ENCODE measurements at places on chromosomes 2 and 18.

DNA sequence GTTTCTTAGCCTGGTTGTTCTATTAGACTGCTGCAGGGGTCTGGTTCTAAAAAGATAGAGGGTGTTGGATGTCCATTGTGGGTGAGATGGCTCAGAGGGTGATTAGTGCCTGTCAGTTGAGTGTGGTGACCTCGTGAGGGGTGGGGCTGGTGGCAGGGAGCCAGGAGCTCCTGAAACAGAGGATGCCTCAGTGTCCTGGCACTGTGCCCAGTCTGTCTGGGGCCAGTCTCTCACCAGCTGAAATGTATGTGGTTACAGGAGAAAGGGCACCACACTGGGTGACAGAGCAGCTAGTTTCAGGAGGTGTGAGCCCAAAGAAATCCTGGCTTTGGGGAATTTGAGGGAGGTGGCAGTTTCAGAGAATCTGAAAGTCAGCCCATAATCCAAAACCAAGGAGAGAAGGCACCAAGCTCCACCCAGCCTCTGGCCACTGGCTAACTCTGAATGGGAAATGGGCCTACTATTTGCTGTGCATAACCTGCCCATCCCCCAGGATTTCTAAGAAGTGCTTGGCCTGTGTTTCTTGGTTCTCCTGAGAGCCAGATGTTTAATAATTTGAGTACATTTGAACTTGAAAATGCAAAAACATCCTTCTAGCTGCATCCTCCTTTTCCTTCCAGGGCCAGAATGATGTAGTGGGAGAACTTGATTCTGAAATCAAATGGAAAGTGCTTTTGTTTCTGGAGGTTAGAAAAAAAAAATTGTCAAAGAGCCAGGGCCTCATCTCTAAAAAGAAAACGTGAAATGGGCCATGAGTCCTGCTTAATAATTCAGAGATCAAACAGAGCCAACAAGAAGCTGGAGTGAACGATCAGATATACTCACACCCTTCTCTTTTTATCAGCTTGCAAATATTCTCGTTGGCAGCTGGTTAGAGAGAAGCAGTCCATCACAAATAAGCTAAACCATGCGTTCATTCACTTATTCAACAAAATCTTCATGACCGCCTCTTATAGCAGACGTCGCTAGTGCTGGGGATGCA is 92.3 kb downstream of the B3GNT2 start:
- DNase-seq: no peak

DNA sequence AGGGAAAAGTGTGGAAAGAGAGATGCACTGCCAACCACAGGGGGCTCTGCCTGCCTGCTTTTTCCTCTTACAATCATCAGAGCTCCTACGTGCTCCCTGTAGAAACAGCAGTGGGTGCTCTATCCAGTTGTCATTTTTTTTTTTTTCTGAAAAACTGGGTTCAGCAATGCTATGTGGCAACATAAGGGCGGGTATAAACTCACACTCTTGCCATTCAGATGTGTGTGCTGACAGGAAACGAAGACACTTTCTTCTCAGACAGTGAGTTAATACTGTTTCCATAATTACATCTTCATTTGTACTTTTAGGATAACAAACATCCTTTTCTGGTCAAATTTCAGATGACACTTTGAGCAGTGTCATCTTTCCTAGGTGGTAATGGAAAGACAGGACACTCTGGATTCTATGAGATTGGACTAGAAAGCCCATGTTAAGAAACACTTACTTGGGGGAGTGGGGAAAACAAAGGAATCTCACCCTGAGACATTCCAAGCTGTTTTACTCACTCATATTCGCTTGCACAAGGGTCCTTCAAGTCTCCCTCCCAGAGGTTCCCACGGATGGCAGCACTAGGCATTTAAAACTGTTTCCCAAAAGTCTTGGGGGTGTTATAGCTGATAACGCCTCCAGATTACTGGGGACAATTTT is 41.3 kb downstream of the CCDC93 start:
- DNase-seq: no peak

DNA sequence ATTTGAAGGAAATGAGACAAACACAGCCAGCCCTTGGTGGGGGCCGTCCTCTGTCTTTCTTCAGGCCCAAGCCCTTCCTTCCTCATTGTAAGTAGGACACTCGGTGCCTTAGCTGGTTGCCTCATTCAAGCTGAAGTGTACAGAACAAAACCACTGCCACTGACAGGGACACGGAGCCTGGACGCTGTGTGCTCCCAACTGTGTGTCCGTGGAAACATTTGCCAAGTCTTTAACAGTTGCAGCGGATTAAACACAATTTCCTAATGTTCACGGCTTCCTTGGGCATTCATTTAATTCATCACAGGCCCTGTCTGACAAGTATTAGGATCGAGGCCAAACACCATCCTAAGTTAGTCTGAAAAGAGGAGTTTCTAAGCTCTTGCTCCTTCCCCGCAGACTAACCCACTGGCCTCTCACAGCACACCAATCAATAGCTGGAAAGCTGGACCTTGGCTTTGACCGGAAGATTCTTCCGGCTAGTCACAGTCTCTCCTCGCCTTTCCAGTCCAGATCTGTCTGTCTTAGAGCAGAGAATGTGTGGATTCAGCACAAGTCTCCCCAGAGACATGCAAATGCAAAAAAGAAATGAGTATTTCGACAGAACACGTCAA is 68.7 kb upstream of the ACSL3 start:
- no peak for DNase-seq

DNA sequence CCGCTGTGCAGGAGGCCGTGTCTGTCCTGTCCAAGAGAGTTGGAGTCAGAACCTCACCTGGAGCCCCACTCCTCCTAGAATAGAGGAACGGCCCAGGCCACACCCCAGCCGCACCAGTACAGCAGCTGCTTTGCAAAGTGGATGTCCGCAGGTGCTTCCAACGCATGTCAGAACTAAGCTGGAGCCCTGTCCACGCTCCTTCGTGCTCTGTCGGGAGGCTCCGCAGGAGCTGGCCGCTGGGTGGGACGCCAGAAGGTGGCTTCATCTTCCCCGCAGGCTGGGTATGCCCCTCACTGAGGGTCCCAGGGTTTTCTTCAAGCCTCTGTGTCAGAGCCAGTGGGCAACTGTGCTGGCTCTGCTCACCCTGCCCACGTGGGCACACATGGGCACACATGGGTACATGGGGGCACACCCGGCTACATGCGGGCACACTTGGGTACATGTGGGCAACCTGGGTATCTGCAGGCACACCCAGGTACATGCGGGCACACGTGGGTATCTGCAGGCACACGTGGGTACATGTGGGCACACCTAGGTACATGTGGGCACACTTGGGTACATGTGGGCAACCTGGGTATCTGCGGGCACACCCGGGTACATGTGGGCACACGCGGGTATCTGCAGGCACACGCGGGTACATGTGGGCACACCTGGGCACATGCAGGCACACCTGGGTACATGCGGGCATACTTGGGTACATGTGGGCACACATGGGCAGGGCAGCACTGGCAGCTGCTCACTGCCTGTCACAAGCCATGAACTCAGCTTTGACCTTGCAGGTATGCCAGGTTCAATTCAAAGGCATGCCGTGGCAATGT is 67.1 kb upstream of the CTDP1 start:
- DNase-seq: no peak

DNA sequence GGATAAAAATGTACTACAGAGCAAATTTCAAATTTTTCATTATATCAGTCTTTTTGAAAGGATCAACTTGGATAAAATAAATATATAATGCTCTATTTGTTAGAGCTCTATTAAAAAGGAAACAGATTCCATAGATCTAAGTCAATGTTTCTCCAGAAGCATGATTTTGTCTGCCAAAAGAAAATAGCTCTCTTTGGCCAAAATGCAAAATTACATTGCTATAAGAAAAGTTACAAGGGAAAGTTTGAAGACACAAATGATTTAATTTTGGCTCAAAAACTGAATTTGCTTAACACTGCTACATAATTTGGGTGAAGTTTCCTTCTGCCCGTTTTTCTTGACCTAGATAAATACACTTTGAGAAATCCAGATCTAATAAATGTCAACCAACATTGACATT is 15.7 kb downstream of the C2orf69 start:
- DNase-seq: no peak

GRCh38 chr2:140187086-140187485 is 1406.9 kb upstream of the NXPH2 start:
- DNase-seq: no peak

DNA sequence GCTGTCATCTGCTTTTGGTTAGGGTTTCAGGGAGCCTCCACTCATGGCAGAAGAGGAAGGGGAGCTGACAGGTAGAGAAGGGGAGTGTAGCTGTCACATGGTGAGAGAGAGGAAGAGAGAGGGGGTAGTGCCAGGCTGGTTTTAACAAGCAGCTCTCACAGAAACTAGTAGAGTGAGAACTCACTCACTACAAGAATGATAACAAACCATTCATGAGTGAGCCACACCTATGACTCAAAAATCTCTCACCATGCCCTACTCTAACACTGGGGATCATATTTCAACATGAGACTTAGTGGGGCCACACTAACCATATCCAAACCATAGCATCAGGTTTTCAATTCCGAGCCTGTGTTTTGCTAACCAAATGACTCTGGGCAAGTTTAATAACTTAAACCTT is 274.9 kb upstream of the VWC2L start:
- DNase-seq: no peak

DNA sequence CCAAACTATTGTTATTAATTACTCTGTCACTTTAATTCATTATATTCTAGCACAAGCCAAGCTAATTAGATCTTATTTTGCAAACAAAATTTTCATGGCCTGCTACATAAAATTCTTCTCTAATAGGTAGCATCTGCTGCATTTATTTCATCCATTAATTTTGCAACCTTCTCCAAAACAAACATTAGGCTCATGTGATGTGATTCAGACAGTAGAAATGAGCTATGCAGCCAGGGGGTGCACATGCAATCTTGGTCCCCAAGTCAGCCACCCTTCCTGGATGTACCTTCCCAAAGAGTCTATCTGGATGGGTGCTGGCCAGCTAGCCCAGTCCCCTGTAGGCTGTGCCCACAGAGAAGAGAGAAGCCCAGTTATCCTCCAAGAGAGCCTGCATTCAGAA is 242.1 kb upstream of the OSR1 start:
- no peak for DNase-seq

DNA sequence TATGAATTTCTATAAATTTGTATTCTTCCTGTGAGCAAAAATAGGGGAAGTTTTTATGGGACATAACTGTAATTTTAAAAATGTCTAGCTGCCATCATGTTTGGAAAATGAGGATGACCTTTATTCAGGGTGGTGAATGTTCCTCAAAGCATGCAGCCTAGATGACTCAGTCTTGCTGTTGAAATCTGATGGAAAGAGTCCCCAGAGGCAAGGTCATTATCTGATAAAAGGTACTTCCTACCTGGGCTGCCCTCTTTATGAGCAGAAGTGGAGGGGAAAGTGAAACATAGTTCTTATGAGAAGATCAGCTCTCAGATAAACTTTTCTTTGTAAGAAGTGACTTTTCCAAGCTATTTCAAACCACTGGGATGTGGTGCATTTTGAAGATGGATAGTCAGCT is 1144.7 kb upstream of the PIK3C3 start:
- DNase-seq: no peak

- DNase-seq: no peak
These were observed 12.2 kb downstream of the TMEM177 start for GRCh38 chr2:119691189-119691588.

GRCh38 chr2:38932586-38932985 is 42.9 kb downstream of the ARHGEF33 start:
- no peak for DNase-seq

DNA sequence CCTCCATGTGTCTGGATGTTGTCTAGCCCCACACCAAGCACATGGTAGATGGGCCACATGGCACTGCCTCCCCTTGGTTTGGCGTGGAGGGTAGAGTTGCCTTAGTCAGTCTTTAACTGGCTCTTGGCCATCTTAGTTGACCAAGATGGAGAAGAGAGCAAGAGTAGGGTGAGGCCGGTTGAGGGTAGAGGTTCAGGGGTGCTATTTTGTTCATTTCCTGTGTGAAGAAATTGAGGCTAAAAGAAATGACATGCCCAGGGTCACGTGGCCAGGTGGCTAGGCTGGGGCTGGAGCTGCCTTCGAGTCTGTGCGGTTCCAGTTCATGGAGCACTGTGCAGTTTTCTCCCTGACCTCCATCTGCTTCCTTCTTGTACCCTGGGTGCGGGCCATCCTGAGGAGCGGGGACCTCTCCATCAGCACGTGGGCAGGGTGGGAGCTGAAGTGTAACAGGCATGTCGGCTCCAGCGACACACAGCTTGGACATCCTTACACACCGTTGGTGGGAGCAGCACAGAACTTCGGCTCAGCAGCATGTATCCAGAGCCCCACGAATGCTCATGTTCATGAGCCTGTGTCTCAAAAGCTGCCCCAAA is 213.2 kb downstream of the GBX2 start:
- DNase-seq: no peak

DNA sequence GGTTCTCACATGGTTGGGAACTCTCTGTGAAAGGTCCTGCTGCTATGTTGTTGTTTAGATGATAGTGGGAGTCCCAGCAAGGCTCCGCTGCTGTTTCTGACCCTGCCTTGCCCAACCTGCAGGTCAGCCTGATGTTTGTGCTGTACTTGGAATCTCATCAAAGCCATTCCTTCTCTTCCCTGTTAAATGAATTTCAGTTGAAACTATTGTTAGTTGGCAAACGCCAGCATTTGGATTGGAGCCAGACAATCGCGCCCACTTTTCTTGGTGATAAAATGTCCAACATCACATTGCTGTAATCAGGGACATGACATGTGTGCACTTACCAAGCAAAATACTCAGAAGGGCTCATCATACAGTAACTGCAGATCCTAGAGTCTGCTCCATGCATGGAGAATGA is 12.8 kb upstream of the TWSG1 start:
- DNase-seq: no peak

- DNase-seq: no peak
These were observed 256.6 kb upstream of the NCKAP5 start for GRCh38 chr2:133824869-133825268.

GRCh38 chr18:3966642-3967358 is 488.3 kb downstream of the DLGAP1 start:
- no peak for DNase-seq

DNA sequence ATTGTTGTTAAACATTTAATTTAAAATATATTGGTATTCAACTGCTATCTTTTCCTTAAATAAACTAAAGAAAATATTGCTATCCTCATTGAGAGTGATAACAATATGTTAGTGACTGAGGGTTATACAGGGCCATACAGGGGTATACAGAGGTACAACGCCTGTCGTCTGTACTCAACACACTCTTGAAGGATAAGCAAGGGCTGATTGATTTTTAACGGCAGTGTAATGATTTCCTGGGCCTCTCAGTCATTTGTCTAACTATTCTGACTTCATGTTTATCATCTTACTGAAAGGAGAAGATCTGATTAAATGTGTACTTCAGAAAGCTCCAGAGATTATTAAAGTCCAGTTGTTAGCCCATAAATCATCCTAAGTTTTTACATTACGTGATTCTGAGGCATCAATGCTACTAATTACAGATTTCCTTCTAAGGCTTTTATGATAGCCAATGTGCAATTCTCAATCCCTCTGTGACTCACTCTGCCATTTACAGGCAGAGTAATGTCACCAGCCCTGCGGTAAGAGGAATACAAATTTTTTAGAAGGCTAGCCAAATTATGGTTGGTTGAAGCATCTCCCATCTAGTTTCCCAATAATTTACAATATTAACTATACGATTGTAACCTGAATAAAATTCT is 893.0 kb upstream of the CHAC2 start:
- no peak for DNase-seq

- DNase-seq: no peak
These were observed 25.3 kb downstream of the CRIM1 start for GRCh38 chr2:36380624-36381481.
